Activated T-cell treated with anti-CD3 and anti-CD28 coated beads, Interleukin-2, amount 50 U/mL, for 72 hours (primary cell): ENCODE measurements at places on chromosomes 7 and 10.

DNA sequence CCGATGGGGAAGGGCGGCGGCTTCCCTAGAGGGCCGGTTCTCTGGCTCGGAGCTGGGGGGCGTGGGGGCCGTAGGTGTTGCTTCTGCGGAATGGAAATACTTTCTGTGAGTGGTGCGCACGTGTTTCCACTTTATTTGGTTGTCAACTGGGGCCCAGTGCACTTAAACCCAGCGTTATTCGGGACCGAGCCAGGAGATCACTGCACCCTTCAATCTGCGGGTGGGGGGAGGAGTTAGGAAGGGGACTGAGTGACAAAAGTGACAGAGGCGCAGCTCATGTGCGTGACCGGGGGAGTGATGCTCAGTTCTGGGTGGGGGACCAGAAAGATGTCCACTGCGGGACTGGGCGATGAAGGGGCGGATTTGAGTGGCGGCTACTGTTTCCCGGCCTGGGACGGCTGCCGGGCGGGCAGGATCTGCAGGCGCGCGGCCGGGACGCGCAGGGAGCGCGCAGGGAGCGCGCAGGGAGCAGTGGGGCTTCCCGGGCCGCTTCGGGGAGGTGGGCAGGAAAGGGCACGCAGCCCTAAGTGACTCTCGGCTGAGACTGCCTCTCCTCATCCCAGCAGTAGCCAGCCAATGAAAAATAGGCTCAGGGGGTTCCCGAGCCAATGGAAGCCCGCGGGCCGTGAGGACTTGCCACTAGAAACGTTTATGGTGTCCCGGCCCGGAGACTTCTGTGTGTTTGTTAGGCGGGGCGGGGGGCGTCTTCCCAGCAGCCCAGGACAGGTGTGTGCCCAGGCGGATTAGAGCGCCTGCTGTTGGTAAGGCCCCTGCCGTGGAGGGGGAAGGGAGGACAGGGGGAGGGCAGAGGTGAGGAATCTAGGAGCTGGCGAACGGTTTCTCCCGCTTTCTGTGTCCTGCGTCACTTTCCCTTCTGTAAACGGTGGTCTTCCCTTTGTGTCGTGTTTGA lies 54.3 kb upstream of the KDM7A start:
- no peaks in the 10 kb centered on the region for H3K27me3 ChIP-seq
- peak overlapping the region; percentile 87 for H3K4me3 ChIP-seq
- peaks cover 3% of the 10 kb centered on the region for H3K36me3 ChIP-seq
- H3K4me1 ChIP-seq, result peaks cover 51% of the 10 kb centered on the region

- H3K4me1 ChIP-seq, result no peaks in the 10 kb centered on the region
- no peaks in the 10 kb centered on the region for H3K36me3 ChIP-seq
- DNase-seq, result no peak
Observed at GRCh38 chr10:114728325-114728724, 70.2 kb upstream of the ABLIM1 start.

DNA sequence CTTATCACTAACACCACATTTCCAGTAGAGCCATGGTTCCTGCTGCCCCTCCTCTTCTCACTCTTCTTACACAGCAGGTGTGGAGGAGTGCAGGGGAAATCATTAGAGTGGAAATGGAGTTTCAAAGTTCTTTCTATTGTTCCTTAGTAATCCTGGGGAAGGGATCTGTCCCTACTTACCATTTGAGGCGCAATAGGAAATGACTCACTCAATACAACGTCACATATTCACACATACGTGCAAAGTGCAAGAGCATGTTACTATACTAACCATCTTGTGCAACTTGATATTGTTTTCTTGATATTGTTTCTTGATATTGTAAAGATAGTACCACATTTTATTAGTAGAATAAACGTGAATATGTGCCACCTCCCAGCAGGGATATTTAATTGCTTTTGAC lies 1010.2 kb downstream of the DNAJB9 start:
- H3K27me3 ChIP-seq, result no peaks in the 10 kb centered on the region
- H3K27ac ChIP-seq, result no peak overlapping the region
- DNase-seq, result no peak
- H3K36me3 ChIP-seq, result no peaks in the 10 kb centered on the region

DNA sequence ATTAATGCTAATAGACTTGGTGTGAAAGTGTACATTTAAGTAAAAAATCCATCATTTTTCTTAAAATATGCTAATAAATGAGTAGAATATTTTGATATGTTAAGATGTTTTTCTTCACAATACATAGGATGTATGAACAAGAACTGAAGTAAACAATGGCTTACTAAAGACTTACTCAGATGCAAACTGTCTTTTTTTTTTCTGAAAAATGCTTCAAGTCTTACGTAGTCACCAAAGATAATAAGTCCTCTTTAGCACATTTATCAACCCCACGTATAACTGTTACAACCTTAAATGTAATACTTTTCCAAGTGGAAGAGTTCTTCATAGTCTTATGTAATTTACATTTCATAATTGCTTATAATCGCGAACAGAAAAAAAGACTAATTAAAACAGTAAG lies 54.8 kb downstream of the MDFIC start:
- H3K4me1 ChIP-seq, result peaks cover 67% of the 10 kb centered on the region
- no peak overlapping the region for H3K4me3 ChIP-seq
- H3K36me3 ChIP-seq, result no peaks in the 10 kb centered on the region
- DNase-seq, result no peak
- no peaks in the 10 kb centered on the region for H3K27me3 ChIP-seq

- DNase-seq, result no peak
- H3K4me1 ChIP-seq, result peaks cover 5% of the 10 kb centered on the region
- no peak overlapping the region for H3K4me3 ChIP-seq
- H3K36me3 ChIP-seq, result no peaks in the 10 kb centered on the region
- peaks cover 4% of the 10 kb centered on the region for H3K27me3 ChIP-seq
- H3K27ac ChIP-seq, result no peak overlapping the region
Observed at GRCh38 chr7:110914263-110914662, 176.7 kb upstream of the LRRN3 start.

DNA sequence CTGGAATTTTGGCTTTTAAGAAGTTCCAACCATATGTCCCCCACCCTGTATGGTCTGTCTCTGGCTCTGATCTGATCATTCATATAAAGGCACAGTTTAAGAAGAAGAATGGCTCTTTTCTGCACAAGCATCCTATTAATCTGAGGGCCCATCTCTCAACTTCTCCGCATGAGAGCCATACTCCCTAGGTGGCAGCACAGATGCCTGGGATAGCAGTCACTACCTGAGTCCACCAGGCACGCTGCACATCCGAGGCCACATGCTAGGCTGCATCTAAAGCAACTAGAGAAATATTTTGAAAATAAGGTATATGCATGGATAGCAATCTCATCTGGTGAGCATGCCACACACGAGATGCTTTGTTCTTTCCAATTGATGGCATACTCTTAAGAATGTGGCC lies 565.5 kb downstream of the PARD3 start:
- H3K4me3 ChIP-seq, result no peak overlapping the region
- no peaks in the 10 kb centered on the region for H3K36me3 ChIP-seq
- DNase-seq, result no peak

- no peak for DNase-seq
- no peaks in the 10 kb centered on the region for H3K4me1 ChIP-seq
- no peak overlapping the region for H3K27ac ChIP-seq
- no peaks in the 10 kb centered on the region for H3K36me3 ChIP-seq
- H3K27me3 ChIP-seq, result peaks cover 16% of the 10 kb centered on the region
Observed at GRCh38 chr7:116630357-116630756, 41.6 kb upstream of the MET start.

DNA sequence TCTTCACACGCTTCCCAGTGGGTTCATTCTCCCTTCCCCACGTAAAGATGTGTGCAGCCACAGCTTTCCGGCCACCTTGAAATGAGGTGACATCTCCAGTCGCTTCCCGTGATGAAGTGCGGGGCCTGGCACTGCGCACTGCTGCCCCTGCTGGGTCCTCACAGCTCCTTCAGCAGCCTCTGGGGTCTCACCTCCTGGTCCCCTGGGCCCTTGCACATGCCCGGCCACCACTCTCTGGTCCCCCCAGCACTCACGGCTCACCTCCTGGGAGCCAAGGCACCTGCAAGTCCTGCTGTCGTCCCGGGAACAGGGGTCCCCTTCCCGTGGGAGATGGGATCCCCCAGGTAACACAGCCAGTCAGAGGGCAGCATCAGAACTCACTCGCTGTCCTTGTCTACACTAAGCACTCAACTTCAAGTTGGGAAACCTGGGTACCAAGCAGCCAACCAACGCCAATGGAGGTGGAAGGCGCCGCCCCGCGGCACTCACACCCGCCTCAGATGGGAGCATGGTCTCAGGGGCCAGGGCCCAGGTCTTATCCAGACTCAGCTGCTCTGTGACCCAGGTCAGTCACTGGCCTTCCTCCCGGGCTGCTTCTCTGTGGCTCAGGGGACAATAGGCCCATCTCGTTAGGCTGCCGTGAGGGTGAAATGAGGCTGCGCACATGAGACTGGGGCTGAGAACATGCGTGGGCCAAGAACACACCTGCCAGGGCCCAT lies 176.2 kb downstream of the PTPRN2 start:
- H3K36me3 ChIP-seq, result no peaks in the 10 kb centered on the region
- H3K4me1 ChIP-seq, result no peaks in the 10 kb centered on the region
- no peak overlapping the region for H3K27ac ChIP-seq
- no peak for DNase-seq
